Foreskin keratinocyte (primary cell): ENCODE measurements at places on chromosomes 7 and 10.

- DNase-seq, result peak; percentile 14
Measured at GRCh38 chr10:90480466-90480865, 377.4 kb downstream of the HTR7 start.

GRCh38 chr7:84190016-84190705, 4.4 kb downstream of the SEMA3A start:
- no peak for DNase-seq

- peak; percentile 83 for DNase-seq
Measured at GRCh38 chr7:76069238-76069638, 21.3 kb downstream of the MDH2 start.

GRCh38 chr10:42952349-42952748, 124.5 kb upstream of the RET start:
- DNase-seq, result peak; percentile 41

DNA sequence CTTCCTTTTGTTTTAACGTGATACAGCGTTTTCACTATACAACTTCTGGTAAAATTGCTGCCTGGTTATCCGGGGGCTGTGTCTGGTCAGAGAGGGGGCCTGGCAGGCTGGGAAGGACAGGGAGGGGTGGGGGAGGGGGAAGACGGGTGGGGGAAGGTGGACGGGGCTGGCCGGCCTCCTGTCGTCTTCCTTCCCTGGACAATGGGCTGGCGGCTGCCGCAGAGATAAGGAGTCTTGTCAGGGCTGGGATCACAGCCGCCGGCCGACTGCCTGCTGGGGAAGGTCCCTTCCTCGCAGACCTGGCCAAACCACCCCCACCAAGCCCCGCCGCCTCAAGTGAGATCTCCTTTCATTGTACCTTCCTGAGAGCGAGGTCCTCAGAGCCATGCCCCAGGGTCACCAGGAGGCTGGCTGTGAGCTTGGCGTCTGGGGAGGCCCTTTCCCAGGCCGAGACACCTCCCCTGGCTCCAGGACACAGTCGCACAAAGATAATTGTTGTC, 151.2 kb upstream of the TNRC18 start:
- DNase-seq, result no peak
